ENCODE measurements at places on chromosomes 13 and 19.

- no peak for DNase-seq
Observed at GRCh38 chr19:2774083-2774679, 8.9 kb downstream of the SGTA start.

DNA sequence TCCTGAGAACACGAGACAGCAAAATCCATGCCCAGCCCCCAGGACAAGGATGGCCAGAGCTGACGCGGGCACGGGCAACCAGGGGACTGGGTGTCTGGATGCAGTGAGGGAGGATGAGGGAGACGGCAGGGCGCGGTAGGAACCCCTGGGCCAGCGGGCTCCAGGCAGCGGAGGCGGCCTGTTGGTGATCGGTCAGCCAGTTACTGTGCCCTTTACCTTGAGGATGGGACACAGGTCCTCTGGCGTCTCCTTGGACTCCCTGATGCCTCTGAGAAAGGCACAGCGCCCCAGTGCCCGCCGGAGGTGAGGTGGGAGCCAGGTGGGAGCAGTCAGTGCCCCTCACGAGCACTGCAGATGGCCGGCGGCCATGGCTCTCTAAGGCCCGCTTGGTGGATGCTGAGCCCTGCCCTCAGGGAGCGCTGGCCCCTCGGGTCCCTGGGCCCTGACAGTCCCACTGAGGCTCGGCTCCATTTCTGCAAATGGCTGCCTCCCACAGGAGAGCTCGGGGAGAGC lies 31.2 kb downstream of the C13orf46 start:
- DNase-seq, result no peak

DNA sequence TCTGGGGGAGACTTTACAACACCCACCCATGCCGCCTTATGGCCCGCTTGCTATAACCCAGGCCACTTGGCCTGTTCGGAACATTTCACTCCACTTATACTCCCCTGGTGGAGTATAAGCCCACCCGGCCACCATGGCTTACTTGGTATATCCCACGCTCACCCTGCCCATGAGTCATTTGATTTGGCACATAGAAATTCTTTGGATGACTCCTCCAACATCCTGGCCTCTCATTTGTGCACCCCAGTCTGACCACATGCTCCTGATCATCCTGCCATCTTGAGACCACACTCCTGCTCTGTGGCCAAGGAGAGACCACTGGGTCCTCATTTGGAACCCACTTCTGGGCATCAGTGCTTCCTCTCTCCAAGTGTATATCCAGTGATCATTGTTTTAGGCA lies 5.2 kb downstream of the SPACA6 start:
- DNase-seq, result no peak

GRCh38 chr19:3075605-3076431 lies 13.5 kb upstream of the TLE5 start:
- peak; percentile 75 for DNase-seq

DNA sequence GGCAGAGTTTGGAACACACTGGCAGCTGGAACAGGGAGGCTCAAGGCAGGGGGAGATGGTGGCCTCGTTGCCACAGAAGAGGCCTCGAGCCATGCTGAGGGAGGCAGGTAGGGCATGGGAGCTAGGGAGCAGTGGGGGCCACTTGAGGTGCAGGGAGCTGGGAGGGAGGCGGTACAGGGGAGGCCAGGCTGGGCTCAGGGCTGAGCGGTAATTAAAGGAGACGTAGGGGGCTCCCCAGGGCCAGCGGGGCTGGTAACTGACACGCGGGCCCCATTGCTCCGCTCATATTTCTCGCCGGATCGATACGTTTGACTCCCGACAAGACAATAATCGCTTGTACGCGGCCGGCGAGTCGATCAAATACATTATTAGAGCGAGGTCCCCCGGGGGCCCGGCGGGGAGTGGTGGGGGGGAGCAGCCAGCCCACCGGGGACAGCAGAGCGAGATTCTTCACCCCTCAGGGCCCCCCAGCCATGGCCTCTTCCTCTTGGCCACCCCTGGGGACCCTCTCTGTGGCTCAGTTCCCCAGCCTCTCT lies 2.4 kb upstream of the POU2F2 start:
- no peak for DNase-seq

GRCh38 chr13:98544104-98544710 lies 32.7 kb downstream of the STK24 start:
- DNase-seq, result no peak

DNA sequence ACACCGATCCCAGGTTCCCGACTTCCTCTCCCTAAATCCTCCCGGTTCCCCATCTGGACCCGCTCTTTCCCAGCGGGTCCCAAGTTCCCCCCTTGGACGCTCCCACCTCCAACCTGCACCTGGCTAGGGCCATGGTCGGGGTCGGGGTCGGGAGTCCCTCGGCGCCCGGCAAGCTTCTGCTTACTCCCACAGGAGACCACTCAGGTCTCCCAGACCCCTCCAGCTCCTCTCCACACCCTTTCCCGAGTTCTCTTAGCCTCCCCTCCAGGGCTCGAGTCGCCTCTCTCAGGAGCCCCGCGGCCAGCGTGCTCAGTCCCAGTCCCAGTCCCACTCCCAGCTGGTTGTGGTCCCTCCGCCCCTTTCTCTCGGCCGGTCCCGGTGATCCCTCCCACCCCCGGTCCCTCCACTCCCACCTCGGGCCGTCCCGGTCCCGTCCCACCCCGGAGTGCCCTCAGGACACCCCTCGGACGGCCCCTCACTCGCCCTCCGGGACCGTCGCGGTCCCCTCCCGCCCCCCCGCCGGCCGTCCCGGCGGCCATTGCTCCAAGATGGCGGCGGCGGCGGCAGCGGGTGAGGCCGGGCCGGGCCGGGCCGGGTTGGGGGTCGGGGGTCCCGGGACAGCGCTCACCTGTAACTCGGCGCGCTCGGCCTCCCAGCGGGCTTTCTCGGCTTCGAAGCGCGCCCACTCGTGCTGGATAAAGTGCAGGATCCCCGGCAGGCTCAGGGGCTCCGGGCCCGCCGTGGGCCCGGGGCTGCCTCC lies at the start of gene FKRP:
Gene FKRP (plus strand): TSS at position 537 of the 760 bp plus-strand sequence. CDS start 9,394 bp downstream, outside the sequence.
- no peak for DNase-seq

DNA sequence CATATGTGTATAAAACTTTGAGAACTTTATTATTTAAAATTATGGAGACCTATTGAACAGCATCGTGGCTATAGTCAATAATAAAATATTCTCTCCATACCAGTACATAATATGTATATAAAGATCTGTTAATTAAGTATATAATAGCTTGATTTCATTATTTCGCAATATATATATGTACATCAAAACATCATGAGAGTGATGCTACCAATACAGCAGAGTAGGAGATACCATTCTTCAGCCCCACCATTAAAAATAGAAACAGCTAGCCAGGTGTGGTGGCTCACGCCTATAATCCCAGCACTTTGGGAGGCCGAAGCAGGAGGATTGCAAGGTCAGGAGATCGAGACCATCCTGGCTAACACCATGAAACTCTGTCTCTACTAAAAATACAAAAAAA lies 1755.3 kb upstream of the SPRY2 start:
- DNase-seq, result no peak

- no peak for DNase-seq
Observed at GRCh38 chr19:47158367-47158791, 27.7 kb downstream of the SAE1 start.

- DNase-seq, result no peak
Observed at GRCh38 chr19:41175801-41176777, 16.9 kb upstream of the CYP2S1 start.

DNA sequence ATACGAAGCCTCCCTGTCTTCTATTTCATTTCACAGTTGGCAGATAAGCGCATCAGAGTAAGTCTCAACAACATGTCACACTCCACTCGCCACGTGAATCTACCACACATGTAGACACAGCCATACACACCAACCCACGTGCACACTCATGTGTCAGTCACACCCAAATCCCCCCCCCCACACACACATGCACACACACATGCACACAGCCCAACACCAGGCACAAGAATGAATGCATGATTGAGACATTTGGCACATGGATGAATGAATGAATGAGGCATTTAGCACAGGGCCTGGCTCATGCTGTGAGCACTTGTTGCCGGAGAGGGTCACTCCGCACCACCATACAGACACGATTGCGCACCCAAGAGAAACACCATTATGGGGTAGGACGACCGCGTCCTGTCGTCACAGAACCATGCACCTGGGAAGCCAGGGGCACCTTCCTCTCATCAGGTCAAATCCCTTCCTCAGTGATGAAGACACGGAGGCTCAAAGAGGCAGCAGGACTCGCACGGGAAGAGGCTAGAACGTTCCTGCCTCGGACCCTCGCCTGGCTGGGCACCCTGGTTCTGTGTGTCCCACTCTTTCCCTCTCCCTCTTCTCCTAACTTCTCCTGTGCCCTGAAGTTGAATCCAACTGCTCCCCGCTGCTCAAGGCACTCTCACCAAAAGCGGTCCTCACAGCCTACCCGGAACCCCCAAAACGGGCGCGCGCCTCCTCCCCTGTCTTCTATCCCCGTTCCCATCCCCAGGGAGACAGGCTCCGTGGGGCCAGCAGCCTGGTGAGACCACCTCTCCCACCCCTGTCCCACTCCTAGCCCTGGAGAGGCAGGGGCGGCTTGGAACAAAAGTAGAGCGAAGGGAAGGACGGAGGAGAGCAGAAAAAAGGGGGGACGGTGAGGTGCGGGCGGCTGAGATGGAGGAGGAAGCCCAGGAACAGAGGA lies 1.3 kb downstream of the MEIS3 start:
- DNase-seq, result no peak

GRCh38 chr13:77176350-77176749 lies 149.4 kb upstream of the FBXL3 start:
- no peak for DNase-seq

DNA sequence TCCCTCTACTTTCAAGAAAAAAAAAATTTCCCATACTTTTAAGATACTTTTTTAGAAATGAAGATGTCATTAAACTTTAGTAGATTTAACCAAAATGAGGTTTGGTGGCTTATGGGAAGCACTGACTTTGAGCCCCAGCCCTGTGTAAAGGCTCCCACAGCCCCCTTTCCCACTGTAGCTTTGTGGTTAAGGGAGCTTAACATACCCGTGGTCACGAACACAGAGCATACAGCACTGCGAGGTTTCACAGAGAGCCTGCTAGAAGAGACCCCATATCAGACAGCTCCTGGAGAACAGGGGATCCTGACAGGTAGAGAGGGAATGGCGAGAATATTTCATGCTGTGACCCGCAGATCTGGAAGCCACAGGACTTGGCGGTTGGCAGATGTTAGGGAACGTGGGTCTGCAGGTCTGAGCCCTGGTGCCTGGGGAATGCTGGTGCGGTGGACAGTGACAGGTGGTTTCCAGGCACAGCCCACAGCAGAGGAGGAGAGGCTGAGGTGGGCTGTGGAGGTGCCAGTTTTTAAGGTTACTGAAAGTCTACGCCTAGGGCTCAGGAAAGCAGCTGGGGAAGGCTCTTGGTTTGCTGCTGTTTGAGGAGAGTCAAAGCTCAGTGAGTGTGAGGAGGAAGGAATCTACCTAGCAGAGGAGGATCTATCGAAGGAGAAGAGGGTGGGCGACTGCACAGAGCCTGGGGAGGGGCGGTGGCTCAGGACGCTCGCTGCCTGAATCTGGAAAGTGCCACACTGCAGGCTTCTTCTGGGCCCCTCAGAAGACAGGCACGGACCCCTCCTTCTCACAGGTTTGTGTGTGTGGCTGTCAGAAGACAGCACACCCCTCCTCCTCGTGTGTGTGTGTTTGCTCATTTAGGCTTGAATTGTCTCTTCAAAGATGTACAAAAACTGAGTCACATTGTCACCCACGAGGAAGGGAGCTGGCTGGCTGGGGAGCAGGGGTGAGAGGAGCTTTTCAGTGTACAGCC lies 49.9 kb downstream of the SLC7A9 start:
- DNase-seq, result no peak

- DNase-seq, result no peak
Observed at GRCh38 chr13:80753866-80754265, 412.9 kb upstream of the SPRY2 start.

- no peak for DNase-seq
Observed at GRCh38 chr13:109297628-109298027, 488.8 kb downstream of the IRS2 start.

- DNase-seq, result no peak
Observed at GRCh38 chr13:32039056-32039455, 7.5 kb downstream of the FRY start.

DNA sequence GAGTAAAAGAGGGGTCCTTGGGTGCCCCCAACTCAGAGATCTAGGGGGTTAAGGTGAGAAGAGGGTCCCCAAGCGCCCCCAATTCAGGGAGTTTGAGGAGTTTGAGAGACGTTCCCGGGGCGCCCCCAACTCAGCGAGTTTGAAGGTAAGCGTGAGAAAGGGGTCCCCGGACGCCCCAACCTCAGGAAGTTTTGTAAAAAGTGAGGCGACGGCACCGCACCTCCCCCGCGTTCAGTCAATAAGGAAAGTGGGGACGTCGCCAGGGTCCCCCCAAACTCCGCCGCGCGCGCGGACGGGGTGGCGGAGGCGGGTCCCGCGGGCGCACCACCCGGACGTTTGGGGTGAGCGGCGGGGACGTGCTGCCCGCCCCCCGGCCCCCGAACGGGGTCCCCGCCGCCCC lies 353 bp downstream of the RFX2 start:
- DNase-seq, result no peak

DNA sequence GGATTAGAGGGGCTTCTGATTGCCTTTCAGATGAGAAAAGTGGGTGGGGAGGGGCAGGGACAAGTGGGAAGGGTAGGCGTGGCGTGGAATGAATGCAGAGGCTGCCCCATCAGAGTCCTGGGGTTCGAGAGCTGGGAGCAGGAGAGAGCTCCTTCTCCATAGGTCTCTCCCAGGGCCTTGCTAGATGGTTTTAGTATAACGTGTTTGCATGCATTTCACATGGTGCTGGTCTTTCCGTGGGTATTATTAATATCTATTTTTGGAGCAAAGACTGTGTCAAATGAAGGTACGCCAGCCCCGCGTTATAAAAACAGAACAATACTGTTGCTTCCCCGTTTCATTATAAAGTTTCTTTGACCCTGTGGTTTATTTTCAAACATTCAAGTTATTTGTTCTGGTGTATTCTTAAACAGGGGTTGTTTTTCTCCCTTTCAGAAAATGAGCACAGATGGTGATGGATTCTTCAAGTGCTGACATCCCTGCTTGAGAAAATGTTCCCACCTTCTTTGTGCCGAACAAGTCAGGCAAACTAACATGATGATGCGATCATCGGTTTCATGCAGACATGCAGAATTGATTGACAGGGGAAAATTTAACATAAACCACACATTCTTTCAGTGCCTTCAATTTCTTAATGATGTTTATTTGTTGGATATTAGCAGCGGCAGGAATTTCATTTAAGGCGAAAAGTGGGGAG lies 62.1 kb upstream of the ZNF536 start:
- DNase-seq, result no peak

DNA sequence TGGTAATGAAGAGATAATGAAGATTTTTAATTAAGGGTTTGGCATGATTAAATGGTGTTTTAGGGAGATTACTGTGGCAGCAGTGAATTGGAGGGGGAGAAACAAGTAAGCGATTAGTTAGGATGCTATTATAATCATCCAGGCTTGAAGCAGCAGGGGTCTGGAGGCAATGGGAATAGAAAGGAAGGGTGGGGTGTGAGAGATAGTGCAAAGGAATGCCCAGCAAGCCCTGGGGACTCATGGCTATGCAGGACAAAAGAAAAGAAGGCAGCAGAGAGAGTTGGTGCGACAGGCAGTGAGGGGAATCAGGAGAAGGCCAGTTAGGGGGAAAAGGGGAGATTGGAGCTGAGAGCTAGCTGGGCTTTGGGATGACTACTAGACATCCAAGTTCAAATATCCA lies 34.5 kb downstream of the SOX21 start:
- no peak for DNase-seq

GRCh38 chr13:64810750-64811149 lies 2419.4 kb downstream of the PCDH9 start:
- no peak for DNase-seq

- DNase-seq, result no peak
Observed at GRCh38 chr19:19486343-19487076, 28.8 kb downstream of the TSSK6 start.

Data from GM19239 (cell line).